ENCODE measurements at places on chromosomes 5 and 9. TPM values are rescaled to one million over a fixed set of nuclear protein-coding genes. Genes with fewer than 3 reads are reported as not detected.

DNA sequence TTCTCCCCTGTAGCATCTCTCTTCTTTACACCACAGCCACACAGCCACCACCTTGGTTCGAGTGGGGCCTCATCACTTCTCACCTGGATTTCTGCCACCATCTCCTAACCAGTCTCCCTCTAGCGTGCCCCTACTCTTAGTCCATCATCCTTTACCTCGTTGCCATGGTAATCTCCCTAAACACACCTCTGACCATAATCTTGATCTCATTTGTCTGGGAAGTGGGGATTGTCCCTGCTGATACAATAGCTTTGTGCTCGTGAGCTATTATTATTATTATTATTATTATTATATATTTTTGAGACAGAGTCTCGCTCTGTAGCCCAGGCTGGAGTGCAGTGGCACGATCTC lies 76.5 kb upstream of the HSPA9 start:
- DNase-seq, result no peak

- DNase-seq, result no peak
Observed at GRCh38 chr9:94899464-94900221, 173.1 kb downstream of the AOPEP start.

Gene MLANA
- total RNA-seq, result not detected

- no peak for DNase-seq
Observed at GRCh38 chr9:135379540-135380267, 99.9 kb upstream of the PPP1R26 start.

Gene ENTREP1
- total RNA-seq, result 2.3 TPM

DNA sequence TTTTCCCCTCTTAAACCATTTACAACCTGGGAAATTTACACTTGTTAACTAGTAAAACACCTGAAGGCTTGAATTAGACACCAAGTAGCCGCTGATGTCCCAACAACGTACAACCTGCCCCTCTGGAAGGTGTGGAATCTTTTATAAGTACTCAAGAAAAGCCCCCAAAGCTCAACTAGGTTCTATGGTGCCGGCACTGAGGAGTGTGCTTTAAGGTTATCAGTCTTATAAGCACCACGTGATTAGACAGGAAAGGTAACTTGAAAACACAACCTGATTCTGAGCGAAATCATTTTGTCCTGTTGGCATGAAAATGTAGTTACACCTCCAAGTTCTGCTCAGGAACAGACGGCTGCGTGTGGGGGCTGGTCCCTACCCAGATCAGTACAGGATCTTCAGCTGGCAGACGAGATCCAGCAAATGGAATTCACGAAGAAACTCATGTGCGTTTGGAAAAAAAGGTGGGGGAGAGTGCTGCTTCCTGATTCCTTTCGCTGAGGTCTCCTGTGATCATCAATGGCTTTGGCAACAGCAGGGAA lies 195.5 kb downstream of the MEF2C start:
- DNase-seq, result no peak

DNA sequence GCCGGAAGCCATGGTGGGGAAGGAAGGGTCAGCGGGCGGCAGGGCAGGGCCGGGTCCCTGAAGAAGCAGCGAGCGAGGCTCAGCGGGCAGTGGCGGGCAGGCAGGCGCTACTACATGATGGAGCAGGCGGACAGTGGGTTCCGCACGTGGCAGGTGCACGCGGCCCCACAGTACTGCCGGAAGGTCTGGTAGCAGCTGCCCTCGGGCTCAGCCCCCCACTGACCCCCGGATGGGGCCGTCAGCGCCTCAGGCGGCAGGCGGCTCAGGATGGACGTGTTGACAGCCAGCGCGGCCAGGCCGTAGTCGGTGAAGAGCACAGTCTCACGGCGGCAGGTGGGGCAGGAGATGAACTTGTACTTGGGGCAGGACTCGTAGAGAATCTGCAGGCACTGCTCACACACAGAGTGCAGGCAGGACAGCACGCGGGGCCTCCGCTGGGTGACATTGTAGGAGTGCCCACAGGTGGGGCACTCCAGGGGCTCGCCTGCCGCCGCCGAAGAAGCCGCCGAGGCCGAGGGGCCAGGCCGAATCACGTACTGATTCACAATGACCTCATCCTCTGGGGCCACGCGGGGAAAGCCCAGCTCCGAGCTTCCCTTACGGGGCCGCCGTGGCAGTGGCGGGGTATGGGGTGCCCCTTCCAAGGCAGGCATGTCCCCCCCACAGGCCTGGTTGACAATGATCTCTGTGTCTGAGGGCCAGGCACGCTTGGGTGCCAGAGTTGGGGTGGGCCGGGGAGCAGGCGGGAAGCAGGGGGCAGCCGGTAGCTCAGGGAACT lies 1.5 kb downstream of the RNF208 start:
- no peak for DNase-seq

Gene TTC33
- 20.1 TPM for total RNA-seq

DNA sequence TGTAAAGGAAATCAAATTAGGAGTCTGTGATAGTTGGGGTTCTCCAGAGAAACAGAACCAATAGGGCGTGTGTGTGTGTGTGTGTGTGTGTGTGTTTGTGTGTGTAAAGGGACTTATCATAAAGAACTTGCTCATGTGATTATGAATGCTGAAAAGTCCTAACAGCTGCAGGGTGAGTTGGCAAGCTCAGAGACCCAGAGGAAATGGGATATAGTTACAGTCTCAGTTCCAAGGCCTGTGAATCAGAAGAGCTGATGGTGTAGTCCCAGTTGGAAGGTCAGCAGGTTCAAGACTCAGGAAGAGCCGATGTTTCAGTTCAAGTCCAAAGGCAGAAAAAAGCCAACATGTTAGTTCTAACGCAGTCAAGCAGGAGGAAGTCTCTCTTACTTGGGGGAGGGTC lies 214.2 kb downstream of the ELAVL2 start:
- no peak for DNase-seq

Gene PCDHGA12
- total RNA-seq, result 4.1 TPM

- no peak for DNase-seq
Observed at GRCh38 chr5:156794687-156795086, 55.4 kb upstream of the PPP1R2B start.
